Activated CD4-positive, alpha-beta T cell treated with anti-CD3 and anti-CD28 coated beads, Interleukin-2, amount 10 ng/mL, durations not matched to agents 24 days and 14 days (primary cell): ENCODE measurements at places on chromosomes 3 and 15. TPM values are rescaled to one million over a fixed set of nuclear protein-coding genes. Genes with fewer than 3 reads are reported as not detected.

GRCh38 chr15:97836003-97836402 is 124.5 kb upstream of the ARRDC4 start:
- H3K27ac ChIP-seq: no peak overlapping the region
- no peaks in the 10 kb centered on the region for H3K4me1 ChIP-seq
- H3K4me3 ChIP-seq: no peak overlapping the region
- no peaks in the 10 kb centered on the region for H3K27me3 ChIP-seq
- DNase-seq: no peak
- no peaks in the 10 kb centered on the region for H3K36me3 ChIP-seq

DNA sequence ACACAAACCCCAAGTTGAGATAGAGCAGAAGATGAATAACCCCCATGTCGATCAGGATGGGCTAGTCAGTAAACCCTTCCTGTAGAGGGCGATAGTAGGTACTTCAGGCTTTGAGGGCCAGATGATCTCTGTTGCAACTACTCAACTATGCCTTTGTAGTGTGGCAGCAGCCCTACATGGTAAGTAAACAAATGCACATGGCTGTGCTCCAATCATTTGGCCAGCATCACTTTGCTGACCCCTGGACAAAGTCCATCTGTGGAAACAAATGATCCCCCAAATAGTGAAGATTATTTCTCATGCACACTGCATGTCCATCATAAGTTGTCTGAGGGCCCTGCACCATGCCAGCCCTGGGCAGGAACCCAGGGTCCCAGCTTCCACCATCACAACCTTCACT is 402.2 kb upstream of the PROK2 start:
- DNase-seq: no peak
- no peaks in the 10 kb centered on the region for H3K27me3 ChIP-seq
- no peaks in the 10 kb centered on the region for H3K36me3 ChIP-seq
- no peak overlapping the region for H3K27ac ChIP-seq
- H3K4me3 ChIP-seq: no peak overlapping the region

- no peaks in the 10 kb centered on the region for H3K4me1 ChIP-seq
- DNase-seq: peak; percentile 1
- no peak overlapping the region for H3K27ac ChIP-seq
- no peaks in the 10 kb centered on the region for H3K36me3 ChIP-seq
Measured at GRCh38 chr15:53872410-53872809, 105.8 kb upstream of the UNC13C start.

DNA sequence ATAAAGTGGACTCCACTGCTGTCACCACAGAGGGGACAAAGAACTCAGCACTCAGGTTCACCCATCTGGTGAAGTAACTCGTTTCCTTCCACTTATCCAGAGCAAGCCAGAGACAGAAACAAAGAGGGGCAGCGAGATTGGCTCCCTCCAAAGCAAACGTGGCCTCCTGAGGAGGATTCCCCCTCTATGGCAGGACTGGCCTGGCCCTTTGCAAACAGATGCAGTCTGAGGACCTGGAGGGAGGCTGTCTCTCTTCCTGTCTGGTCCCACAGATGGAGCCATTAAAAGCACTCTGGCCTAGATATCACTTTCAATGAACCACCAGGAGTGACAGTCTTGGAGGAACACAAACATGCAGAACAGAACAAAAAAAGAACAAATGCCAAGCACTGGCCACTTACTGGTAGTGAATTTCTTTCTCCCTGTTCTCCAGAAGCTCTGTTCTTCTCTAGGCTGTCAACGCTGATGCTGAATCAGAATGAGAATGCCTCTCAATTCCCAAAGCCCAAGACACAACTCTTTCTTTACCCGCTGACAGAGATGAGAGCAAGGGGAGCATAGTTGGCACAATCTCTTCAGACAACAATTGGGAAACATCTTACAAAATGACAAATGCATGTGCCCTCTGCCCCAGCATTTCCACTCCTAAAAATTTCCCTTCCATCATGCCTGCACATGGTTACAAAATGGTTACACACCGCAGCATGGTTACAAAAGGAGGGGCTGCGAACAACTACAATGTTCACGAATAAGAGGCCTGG is 14.3 kb downstream of the KLHL25 start:
- H3K27me3 ChIP-seq: no peaks in the 10 kb centered on the region
- no peak for DNase-seq
- H3K4me1 ChIP-seq: peaks cover 38% of the 10 kb centered on the region
- no peak overlapping the region for H3K4me3 ChIP-seq

DNA sequence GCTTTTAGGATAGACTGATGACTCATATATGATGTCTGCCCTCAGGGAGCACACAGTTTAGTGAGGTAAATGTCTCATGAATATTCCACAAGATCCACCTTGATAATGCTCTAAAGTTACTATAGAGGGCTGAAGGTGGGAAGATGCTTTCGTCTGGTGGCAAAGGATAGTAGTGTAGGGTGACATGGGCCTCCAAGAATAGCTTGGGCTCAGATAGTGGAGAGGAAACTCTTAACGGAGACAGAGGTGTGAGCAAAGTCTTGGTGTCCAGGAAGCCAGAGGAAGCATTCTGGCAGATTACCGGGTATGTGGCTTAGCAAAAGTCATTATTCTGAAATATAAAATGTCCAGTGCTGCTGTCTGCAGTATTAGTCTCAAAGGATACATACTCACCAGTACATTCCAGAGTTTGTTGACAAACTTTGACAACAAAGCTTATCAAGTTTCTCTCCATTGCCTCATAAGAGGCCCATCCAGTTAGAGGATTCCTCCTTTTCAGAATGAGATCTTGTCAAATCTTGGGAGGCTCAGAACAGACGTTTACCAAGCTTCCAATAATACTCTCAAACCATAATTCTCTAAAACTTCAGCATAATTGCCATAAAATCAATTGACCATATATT is 316.7 kb downstream of the LPP start:
- no peak overlapping the region for H3K4me3 ChIP-seq
- peaks cover 17% of the 10 kb centered on the region for H3K36me3 ChIP-seq
- H3K27me3 ChIP-seq: no peaks in the 10 kb centered on the region
- H3K4me1 ChIP-seq: peaks cover 1% of the 10 kb centered on the region
- no peak overlapping the region for H3K27ac ChIP-seq

DNA sequence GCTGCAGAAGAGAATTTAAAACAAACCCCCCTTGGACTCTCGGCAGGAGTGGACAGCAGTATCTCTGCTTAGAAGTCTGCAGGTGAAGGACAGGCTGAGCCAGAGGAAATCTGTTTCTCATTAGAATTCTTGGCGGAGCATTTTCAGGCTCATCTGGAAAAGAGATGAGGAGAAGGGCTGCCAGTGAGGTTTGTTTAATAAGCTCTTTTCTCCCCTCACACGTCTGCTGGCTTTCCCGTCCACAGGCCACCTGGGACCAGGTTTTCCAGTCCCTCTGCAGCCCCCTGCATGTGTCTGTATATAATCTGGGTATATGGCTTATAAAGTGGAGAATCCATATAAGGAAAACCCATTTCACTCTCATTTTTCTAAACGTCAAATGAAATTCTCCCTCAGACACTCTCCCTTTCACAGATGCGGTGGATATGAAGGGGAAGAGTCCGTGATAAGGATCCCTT is 155.4 kb upstream of the TPM1 start:
- no peak overlapping the region for H3K4me3 ChIP-seq
- DNase-seq: no peak
- no peaks in the 10 kb centered on the region for H3K36me3 ChIP-seq
- peaks cover 30% of the 10 kb centered on the region for H3K27me3 ChIP-seq

- no peaks in the 10 kb centered on the region for H3K27me3 ChIP-seq
- DNase-seq: no peak
- H3K36me3 ChIP-seq: no peaks in the 10 kb centered on the region
- H3K27ac ChIP-seq: no peak overlapping the region
- H3K4me3 ChIP-seq: no peak overlapping the region
Measured at GRCh38 chr3:14773691-14774128, 45.1 kb upstream of the FGD5 start.

DNA sequence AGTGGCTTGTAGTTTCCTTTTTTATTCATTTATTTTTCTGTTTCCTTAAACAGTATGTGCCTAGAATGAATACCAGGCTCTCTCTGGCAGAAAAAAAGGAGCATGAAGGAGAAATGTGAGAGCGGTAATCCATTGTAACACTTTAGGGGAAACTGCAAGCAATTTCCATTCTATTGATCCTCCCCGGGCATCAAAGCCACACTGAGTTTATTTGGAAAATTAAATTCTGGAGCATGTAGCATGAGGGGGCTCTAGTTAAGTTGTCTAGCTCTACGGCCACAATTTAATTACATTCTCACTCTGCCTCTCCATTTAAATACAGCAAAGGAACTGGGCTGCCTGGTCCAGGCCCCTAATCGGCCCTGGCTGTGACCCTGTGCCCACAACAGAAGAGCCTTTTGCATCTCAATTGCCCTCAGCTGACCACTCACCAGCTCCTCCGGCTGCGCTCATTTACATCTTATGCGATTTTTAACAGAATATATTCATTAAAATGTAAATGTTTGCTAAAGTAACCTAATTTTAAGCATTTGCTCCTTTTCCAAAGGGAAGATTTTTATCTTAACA is 72.9 kb downstream of the MEGF11 start:
- no peak overlapping the region for H3K27ac ChIP-seq
- H3K4me3 ChIP-seq: no peak overlapping the region
- H3K27me3 ChIP-seq: peaks cover 35% of the 10 kb centered on the region
- H3K4me1 ChIP-seq: no peaks in the 10 kb centered on the region
- no peaks in the 10 kb centered on the region for H3K36me3 ChIP-seq

GRCh38 chr15:55343168-55343567 is 24.1 kb downstream of the PIGB start:
- no peak overlapping the region for H3K27ac ChIP-seq
- no peak overlapping the region for H3K4me3 ChIP-seq
- no peak for DNase-seq

DNA sequence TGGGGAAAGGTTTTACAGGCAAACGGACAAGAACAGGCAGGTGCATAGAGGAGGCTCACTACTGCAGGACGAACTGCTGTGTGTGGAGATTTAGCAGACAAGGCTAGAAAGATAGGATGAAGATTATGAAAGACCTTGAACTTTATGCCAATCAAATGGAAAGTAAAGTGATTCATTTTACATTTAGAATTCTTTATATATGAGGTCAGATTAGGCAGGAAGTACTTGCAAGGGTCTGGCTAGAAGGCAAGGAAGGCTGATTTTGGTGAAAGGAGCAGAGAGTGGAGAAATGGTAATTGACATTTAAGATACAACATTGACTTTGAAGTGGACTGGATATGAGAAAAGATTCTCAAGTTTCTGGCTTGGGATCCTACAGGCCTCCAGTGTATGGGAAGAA is 33.6 kb downstream of the PLSCR4 start:
- no peak for DNase-seq
- H3K27me3 ChIP-seq: peaks cover 3% of the 10 kb centered on the region
- H3K4me1 ChIP-seq: no peaks in the 10 kb centered on the region
- H3K36me3 ChIP-seq: no peaks in the 10 kb centered on the region
- H3K27ac ChIP-seq: no peak overlapping the region

GRCh38 chr15:21267671-21268395 is 172.5 kb downstream of the POTEB3 start:
- H3K4me3 ChIP-seq: no peak overlapping the region
- peaks cover 3% of the 10 kb centered on the region for H3K4me1 ChIP-seq
- no peak for DNase-seq
- peaks cover 25% of the 10 kb centered on the region for H3K27me3 ChIP-seq
- no peak overlapping the region for H3K27ac ChIP-seq

GRCh38 chr3:143896486-143896885 is 48.2 kb upstream of the SLC9A9 start:
- no peaks in the 10 kb centered on the region for H3K36me3 ChIP-seq
- no peaks in the 10 kb centered on the region for H3K4me1 ChIP-seq
- DNase-seq: peak; percentile 46
- no peak overlapping the region for H3K27ac ChIP-seq

DNA sequence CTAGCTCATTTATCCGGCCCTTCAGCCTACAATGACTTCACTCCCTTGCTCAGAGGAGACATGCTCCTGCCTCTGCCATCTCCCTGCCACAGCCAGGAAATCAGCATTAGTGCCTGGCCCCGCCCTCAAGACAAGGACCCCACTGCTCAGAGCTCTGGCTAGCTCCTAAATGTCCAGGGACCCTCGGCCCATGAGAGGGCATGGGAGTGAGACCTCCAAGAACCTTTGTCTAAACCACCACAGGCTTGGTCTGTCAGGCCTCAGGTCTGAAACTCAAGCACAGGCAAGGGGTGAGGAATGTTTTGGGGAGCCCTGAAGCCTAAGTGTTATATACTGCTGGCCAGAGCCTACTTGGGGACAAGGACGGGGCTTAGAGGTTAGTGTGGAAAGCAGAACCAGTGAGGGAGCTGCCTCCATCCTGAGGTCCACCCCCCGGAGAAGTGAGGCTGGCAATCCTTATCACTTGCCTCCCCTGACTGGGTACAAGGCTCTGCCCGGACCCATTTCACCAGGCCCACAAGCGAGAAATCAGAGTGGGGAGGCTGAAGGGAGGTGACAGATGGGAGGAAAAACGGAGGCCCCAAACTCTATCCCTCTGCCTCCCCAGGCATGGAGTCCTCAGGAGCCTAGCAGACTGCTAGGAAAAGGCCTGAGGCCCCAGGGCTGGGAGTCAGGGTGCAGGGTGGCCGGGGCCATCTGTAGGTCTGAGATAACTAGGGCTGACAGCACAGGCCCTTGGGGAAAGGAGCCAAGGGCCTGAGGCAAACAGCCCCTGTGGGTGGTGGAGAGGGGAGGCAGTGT is 18.8 kb downstream of the SHF start:
- DNase-seq: no peak
- H3K4me1 ChIP-seq: peaks cover 14% of the 10 kb centered on the region
- H3K36me3 ChIP-seq: no peaks in the 10 kb centered on the region
- H3K27me3 ChIP-seq: no peaks in the 10 kb centered on the region
- no peak overlapping the region for H3K4me3 ChIP-seq
- peak overlapping the region; percentile 12 for H3K27ac ChIP-seq

GRCh38 chr15:44596511-44597010 is 59.6 kb downstream of the EIF3J start:
- H3K27ac ChIP-seq: no peak overlapping the region
- peaks cover 31% of the 10 kb centered on the region for H3K4me1 ChIP-seq
- DNase-seq: no peak
- no peaks in the 10 kb centered on the region for H3K27me3 ChIP-seq
- no peak overlapping the region for H3K4me3 ChIP-seq
- H3K36me3 ChIP-seq: peaks cover 49% of the 10 kb centered on the region

- peaks cover 79% of the 10 kb centered on the region for H3K4me1 ChIP-seq
- peak; percentile 87 for DNase-seq
- no peaks in the 10 kb centered on the region for H3K27me3 ChIP-seq
- H3K27ac ChIP-seq: peak overlapping the region; percentile 99
- peak overlapping the region; percentile 83 for H3K4me3 ChIP-seq
Measured at GRCh38 chr3:30631243-30631904, 25.0 kb downstream of the TGFBR2 start.

DNA sequence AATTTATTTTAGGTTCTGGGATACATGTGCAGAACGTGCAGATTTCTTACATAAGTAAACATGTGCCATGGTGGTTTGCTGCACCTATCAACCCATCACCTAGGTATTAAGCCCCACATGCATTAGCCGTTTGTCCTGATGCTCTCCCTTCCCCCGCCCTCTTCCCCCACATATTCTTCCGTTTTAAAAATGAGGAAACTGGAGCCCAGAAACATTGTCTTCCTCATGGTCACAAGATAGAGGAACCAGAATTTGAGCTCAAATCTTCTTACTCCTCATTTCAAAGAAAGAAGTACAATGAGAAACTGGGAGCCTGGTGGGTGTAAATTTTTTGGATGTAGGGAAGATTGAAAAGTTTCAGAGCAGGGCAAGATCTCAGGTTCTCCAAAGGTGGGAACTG is 56.1 kb upstream of the USP3 start:
- no peak overlapping the region for H3K4me3 ChIP-seq
- no peak overlapping the region for H3K27ac ChIP-seq
- H3K36me3 ChIP-seq: no peaks in the 10 kb centered on the region
- H3K27me3 ChIP-seq: peaks cover 9% of the 10 kb centered on the region
- peaks cover 10% of the 10 kb centered on the region for H3K4me1 ChIP-seq

Gene SHC4
- total RNA-seq: 20.4 and 21.2 TPM in 2 replicates

Gene IRAK2
- total RNA-seq: 4.5 and 5.1 TPM in 2 replicates

Gene DPPA2
- total RNA-seq: not detected in 2 replicates

Gene SLC12A1
- total RNA-seq: not detected in 2 replicates

Gene COL8A1
- total RNA-seq: 0.09 TPM in 1 of 2 replicates, not detected in the other

Gene FBXW12
- 0.14 and 0.28 TPM in 2 replicates for total RNA-seq

Gene ZNF639
- 36.7 and 38.1 TPM in 2 replicates for total RNA-seq

Gene CISH
- 359 and 361 TPM in 2 replicates for total RNA-seq
